ENCODE measurements at places on chromosomes 16 and 17.

DNA sequence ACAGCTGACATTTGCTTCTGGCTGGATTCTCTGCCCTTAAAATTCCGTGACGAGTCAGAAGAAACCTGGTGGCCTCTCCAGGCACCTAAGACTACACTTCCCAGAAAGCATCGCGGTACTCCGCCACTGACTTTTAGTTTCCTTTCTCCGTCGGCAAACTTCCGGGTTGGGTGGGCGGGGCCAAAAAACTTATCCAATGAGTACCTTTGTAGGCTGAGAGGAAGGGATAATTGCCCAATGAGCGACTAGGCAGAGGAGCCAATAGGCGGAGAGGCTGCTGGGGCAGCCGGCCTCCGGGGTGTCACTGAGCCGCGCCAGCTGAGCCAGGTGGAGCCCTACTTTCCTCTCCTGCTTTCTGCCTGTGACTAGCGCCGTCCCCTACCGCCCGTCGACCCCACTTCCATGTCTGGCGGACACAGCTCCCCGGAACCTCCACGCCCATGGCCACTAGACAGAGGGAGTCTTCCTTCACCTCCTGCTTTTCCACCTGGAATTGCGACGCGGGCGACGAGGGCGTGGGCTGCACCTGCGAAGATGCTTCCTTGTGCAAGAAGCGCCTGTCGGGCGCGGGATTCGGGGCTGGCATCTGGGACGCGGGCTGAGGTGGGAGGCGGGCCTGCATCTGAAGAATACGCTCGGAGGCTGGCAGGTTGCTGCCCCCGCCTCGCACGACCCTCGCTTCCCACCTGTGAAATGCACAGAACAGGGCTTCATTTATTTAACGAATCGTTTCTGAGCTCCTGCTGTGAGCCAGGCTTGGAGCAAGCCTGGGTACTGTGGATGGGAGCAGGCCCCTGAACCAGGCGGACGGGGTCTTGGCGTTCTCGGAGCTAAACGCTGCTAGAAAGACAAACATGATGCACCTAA, 16.5 kb upstream of the ARHGAP17 start:
- DNase-seq, result peak; percentile 89

DNA sequence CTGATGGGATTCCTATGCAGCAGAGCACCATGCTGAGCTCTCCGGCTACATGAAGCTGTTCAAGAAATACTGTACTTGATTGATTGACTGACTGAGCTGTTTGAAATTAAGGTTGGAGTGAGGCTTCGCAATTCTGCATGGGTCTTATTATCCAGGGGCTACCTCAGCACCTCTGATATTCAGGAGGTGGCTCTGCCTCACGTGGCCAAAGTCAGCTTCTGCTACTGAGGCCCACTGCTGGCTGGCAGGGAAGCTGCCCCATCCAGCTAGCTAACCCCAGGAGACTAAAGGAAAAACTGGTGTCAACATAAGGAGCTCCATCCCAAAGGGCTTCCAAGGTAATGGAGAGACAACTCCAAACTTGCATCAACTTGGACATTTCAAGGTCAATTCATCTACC, 66.2 kb upstream of the TRAP1 start:
- DNase-seq, result no peak

GRCh38 chr17:76635039-76635438, 8.5 kb downstream of the ST6GALNAC1 start:
- DNase-seq, result no peak

DNA sequence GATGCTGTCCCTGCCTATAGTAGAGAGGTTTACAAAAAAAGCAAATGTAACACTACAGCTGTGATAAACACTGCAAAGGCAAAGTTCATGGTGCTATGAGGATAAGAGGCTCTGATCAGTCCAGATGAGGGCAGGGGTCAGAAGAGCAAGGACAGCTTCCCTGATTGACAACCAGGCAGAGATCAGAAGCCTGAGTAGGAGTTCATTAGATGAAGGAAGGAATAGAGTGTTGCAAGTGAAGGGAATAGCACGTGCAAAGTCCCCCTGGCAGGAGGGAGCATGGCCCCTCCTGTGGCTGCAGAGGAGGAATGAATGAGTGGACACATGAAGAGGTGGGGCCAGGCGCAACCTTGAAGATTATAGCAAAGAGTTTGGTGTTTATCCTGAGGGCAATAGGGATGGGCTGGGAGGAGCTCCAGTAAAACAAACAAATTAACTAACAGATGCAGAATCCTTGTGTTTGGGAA, 208.4 kb upstream of the IRX5 start:
- no peak for DNase-seq

- DNase-seq, result no peak
Observed at GRCh38 chr16:22018559-22018958, 10.6 kb downstream of the MOSMO start.

DNA sequence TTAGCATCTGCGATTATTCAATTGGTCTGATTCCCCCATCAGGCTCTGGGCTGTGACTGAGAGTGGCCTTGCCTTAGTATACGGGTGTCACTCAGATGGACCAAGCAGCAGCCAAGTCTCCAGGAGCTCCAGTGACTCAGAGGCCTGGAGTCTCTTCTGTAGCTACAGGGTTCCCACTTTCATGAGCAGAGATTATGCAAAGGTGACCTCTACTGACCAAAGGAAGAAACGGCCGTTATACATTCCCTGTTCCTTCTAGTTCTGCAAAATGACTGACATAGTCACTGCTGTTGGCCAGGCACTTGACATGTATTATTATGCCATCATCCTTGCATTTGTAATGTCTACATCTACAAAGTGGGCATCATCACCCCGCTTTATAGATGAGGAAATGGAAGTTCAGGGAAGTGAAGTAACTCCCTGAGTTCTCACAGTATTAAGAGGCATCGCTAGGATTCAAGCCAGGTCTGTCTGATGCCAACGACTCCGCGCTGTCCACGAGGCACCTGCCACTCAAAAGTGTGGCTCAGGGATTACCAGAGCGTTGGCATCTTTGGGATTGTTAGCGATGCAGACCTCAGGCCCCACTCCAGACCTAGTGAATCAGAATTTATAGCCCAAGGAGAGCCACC, 23.3 kb downstream of the SLC38A7 start:
- peak; percentile 78 for DNase-seq

GRCh38 chr17:17937958-17938357, 34.2 kb downstream of the TOM1L2 start:
- no peak for DNase-seq
